Nephron progenitor cell (in vitro differentiated cells): ENCODE measurements at places on chromosomes 7 and 10.

DNA sequence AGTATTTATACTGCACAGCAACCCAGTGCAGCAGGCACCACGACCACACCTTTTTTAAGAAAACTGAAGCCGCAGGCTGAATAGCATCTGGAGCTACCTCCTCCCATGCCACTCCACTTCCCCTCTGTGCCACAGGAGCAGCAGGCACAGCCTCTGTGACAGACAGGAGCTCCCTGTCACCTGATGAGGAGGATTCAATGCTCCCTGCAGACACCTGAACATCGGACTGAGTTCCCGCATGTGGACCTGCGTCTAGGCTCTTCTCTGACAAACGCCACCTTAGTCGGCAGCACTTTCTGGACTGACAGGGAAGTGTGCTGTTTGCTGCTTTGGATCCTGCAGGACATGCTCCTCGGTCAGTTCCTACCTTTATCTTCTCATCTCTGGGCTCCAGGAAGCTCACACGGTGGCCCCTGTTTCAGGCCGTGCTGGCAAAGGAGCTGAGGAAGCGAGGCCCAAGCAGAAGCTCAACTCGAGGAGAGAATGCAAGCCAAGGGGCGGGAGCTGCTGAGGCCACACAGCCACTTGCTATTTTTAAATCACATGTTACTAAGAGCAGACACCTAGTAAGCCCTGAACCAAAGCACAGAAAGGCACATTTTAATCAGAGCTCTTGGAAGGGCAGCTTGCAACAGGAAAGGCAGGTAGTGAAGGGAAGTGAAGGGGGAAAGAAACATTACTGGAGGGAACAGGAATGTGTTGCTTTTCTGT, 56.6 kb downstream of the VOPP1 start:
- DNase-seq, result no peak

DNA sequence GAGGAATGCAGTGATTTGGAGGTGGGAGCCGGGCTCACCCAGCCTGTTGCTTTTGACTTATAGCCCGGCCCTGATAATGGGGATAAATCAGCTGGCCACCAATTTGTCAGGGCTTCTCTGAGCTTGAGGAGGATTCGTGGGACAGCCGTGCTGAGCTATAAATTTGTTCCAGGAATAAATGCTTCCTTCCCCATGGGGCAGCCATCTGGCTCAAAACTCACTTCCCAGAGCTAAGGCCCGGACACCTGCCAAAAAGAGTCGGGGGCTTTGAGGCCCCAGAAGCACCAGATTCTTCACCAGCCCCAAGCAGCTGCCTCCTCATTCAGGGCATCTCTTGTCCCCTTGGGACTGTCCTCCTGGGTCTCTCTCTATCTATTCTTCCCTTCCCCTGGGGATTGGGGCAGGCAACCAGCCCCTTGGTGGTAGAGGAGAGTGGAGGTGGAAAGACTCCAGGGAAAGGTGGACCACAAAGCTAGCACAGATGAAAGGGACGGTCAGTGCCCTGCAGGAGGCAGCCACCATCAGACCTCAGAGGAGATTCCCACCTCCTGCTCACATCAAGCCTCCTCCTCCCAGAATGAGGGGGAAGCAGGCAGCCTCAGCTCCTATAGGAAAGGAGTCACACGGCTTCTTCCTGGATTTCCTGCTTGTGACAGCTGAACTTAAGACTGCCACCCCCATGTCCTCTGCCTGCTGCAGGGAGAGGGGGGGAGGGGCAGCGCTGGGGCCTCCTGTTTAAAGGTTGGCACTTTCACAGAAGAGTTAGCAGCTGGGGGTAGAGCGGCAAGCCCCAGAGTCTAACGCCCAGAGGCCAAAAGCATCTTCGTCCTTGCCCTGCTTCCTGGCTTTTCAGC, 44.2 kb upstream of the LRRC4 start:
- peak; percentile 26 for DNase-seq

- DNase-seq, result no peak
Measured at GRCh38 chr10:6320320-6321010, 117.7 kb downstream of the PFKFB3 start.

DNA sequence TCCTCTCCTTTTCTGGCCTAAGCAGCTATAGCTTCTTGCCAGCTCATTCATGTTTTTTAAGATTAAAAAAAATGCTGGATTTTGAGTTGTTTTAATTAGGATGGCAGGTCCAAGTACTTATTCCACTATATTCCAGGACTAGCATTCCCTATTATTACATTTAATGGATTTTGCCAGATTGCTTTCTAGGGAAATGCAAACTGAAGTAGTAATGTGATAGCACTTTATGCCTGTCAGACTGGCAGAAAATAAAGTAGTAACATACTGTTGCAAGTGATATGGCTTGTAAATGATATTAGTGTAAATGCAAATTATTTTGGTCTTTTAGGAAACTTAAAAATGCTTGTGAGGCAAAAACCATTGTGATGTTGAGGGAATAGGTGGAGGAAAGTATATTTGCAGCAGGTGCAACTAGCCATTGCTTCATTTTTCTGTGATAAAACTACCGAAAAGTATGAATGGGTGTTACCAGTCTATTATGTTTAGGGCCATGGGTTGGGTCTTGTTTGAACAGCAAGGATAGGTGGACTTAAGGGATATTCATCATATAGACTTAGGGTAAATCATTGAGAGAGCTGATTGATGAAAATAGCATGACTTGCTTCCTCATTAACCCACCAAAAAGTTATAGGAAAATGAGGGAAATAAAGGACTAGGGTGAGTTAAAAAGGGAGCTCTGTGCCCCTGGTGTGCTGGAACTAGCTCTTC, 19.9 kb downstream of the ZNRF2 start:
- DNase-seq, result no peak

GRCh38 chr10:75617485-75618155, 186.2 kb downstream of the LRMDA start:
- no peak for DNase-seq

- no peak for DNase-seq
Measured at GRCh38 chr7:4240520-4241303, 441.4 kb upstream of the FOXK1 start.

DNA sequence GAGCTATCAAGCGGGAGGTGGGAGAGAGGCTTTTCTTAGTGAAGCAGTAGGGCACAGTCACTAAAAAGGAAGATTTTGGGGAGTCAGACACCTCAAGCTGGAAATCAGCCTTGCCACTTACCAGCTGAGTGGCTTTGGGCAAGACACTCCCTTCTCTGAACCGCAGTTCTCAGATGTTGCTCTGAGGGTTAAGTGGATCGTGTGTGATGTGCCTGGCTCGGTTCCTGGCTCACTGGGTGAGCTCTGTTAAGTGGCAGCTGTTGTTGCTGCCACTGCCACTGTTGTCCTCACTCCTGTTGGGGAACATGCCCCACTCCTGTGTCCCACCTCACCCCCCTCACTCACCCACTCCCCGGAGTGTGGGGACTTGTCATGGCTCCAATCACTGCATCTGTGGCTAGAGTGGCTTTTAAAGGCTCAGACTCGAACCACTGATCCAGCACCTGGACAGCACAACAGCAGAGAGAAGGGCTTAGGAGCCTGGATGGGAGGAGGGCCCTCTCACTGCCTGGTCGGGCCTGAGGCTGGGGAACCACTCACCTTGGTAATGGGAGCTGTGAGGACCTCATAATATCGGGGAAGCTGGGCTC, 20.0 kb downstream of the PYROXD2 start:
- no peak for DNase-seq

GRCh38 chr10:52642208-52642607, 130.4 kb downstream of the MBL2 start:
- DNase-seq, result no peak

GRCh38 chr7:71015252-71015900, 116.6 kb upstream of the GALNT17 start:
- DNase-seq, result no peak

DNA sequence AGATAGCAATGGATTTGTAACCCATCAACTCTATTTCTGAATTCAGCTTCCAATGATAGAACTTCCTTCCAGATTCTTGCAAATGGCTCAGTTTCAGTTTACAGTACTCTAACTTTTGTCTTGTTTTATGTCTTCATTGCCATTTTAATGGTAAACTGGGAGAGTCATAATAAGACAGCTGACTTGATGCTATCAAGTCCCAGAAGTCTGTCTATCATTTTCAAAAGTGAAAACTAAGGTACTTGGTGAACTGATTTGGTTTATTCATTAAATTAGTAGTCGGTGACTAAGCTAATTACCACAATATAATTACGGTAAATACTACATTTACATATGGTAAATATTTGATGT, 25.0 kb downstream of the RTKN2 start:
- no peak for DNase-seq

GRCh38 chr10:79470096-79470495, 24.7 kb upstream of the ZCCHC24 start:
- no peak for DNase-seq

- no peak for DNase-seq
Measured at GRCh38 chr10:122503012-122503411, 41.7 kb downstream of the HTRA1 start.

DNA sequence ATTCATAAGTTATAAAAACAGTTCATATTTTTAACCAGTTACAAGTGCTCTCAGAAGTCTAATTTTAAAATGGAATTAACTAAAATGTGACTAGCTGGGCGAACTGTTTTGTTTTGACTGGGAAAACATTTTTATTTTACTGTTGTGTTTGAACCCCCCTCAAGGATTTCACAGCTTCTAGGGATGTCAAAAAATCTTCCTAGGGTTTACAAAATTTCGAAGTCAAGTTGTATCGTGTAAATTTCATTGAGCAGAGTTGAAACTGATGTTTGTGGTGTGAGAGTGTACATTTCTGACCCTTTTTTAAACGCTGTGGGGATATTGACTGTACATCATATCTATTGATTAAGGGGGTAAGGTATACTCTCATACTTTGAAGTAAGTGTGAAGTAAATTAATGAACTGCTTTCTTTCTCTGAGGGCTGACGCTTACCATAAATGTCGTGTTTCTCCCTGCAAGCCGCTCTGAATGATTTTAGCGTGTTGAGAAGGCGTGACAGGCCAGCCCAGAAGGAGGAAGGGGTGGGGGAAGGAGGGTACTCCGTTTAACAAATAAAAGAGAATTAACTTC, 1.8 kb upstream of the SP8 start:
- DNase-seq, result no peak

GRCh38 chr10:32888161-32888927, 69.7 kb downstream of the ITGB1 start:
- DNase-seq, result no peak

DNA sequence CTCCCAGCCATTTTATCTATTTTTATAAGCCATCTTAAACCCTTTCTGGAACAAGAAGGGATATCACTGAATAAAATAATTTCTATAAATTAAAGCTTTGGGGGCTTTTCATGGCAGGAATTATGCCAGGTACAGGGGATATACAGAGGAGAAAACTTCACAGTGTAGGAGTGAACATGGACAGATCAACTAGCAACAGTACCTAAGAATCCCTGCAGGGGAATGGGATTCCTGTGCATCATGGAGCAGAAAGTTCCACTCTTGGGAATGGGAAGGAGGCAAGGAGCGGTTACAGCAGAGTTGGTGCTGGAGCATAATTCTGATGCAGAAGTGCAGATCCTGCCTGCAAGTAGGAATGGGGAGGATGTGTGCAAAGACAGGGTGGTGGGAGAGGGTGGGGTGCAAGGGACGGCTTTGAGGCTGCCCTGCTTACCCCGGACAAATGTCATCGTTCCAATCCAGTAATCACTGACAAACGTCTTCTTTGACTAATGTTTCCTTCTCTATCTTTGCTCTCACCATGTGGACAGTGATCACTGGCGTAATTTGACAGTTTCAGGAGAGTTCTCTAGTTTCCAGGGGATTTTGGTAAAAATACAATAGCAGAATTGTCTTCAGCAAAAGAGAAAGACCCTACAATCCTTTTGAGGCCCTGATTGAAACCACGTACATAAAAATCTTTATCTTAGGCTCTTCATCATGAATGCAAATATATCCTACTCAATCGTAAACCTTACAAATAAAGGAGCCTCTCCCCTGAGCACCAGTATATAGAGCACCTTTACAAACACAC, 196.7 kb downstream of the HECW1 start:
- DNase-seq, result no peak

DNA sequence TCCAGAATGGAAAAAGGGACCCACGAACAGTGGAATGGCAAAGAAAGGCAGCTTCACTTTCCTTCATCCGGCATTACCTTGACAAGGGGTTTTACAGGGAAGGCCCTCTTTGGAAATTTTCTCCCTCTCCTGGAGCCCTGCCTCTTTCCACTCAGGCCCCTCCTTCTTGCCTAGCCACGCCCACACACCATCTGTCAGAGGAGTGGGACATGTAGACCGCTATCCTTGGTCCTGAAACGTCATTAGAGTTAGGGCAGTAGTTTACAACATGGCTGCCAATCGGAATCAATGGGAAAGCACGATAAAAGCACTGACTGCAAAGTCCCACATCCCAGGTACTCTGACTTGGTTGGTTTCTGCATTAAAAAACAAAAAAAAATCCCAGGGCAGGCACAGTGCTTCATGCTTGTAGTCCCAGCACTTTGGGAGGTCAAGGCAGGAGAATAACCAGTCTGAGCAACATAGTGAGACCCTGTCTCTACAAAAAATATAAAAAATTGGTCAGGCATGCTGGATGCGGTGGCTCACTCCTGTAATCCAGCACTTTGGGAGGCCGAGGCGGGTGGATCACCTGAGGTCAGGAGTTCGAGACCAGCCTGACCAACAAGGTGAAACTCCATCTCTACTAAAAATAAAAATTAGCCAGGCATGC, 96.4 kb downstream of the MARCHF5 start:
- peak; percentile 90 for DNase-seq

DNA sequence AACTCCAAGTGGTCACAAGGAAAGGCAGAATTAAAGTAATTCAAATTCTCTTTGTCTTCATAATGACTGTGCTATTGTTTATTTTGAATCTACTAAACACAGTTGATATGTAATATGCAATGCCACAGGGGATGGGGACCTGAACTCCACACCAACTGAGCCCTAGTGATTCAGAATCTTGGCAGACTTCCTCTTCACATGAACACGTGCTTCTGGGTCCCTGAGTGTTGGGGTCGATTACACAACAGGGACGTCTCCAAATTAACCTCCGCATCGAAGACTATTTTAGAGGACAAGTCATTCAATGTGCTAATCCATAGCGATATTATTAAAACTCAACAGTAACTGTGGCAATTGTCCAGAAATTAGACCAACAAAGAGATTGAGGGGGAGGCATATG, 95.3 kb upstream of the CARD11 start:
- no peak for DNase-seq

DNA sequence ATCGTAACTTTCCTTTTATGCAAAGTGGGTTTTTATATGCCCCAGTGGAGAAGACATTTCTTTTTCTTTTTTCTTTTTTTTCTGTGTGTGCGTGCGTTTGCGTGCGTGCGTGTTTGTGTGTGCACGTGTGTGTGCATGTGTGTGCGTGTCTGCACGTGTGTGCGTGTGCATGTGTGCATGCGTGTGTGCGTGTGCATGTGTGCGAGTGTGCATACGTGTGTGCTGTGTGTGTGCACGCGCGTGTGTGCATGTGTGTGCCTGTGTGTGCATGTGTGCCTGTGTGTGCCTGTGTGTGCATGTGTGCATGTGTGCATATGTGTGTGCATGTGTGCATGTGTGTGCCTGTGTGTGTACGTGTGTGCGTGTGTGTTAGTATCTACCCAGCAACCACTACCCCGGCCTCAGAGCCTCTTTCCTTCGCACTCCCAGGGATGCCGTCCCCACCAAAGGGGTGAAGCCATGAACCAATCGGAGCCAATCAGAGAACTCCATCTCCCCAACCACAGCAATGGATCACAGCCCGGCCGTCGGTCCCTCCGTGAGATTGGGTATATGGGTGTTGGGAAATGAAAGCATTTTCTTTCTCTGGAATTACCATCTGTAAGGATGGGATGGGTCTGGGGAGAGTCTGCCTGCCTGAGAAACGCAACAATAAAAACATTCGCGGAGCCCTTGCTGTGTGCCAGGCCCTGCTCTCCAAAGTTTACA, 92.3 kb downstream of the ELFN1 start:
- DNase-seq, result no peak

- no peak for DNase-seq
Measured at GRCh38 chr7:19410106-19410505, 264.9 kb upstream of the FERD3L start.

- DNase-seq, result no peak
Measured at GRCh38 chr7:70571403-70571934, 560.5 kb upstream of the GALNT17 start.
